ENCODE measurements at places on chromosomes 1 and 21.
A peak's percentile ranks its signal among the peaks of the same experiment; 100 is the strongest.

- DNase-seq: no peak
These were observed 1591.4 kb downstream of the PLA2G4A start for GRCh38 chr1:188420177-188420576.

GRCh38 chr21:44059710-44060109 lies 47.5 kb upstream of the PWP2 start:
- peak; percentile 63 for DNase-seq

GRCh38 chr1:7528386-7529198 lies 242.5 kb upstream of the VAMP3 start:
- DNase-seq: no peak

GRCh38 chr1:2351723-2352122 lies 39.6 kb downstream of the MORN1 start:
- DNase-seq: no peak

- DNase-seq: peak; percentile 38
These were observed 83.6 kb downstream of the ST6GALNAC3 start for GRCh38 chr1:76158126-76158525.

GRCh38 chr1:4767308-4767707 lies 112.9 kb downstream of the AJAP1 start:
- DNase-seq: no peak

- DNase-seq: peak; percentile 14
These were observed 748 bp upstream of the FAM78B start for GRCh38 chr1:166167572-166167925.

DNA sequence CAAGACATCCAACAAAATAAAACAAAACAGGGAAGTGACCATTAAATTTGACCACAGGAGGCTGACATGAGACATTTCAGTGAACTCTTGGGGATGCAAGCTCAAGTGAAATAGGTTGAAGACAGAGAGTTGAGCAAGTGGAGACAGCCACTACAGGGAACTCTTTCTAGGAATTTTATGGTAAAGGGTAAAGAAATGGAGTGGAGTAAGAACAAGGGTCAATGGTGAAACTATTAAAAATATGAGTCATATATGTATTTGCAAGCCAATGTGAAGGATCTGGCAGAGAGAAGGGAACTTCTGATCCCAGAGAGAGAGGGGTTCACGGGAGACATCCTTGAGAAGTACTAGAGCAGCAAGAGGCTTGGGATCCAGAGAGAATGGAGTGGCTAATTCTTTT lies 9.1 kb upstream of the TRABD2B start:
- no peak for DNase-seq

GRCh38 chr1:31936278-31936980 lies 1.7 kb downstream of the PTP4A2 start:
- DNase-seq: no peak
